ENCODE measurements at places on chromosomes 4 and X.

- DNase-seq, result no peak
These were observed 265.1 kb upstream of the FAM241A start for GRCh38 chr4:111880116-111880515.

- no peak for DNase-seq
These were observed 342.4 kb downstream of the BCOR start for GRCh38 chrX:39755143-39756032.

DNA sequence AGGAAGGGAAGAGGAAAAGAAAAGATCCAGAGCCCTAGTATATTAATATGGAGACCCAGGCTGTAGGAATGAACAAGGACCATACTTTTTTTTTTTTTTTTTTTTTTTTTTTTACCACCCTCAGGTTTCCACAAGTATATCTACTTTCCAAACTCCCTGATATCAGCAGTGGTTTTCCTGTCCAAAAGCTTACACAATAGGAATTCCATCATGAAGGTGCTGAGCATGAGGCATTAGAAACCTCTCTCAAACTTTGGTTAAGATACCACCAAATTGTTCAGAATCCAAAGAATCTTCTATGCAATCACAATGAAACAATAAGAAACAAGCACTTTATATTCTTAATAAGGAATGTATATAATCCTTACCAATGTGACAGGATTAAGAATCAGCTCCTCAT lies 26.5 kb downstream of the RPS6KA3 start:
- no peak for DNase-seq

- no peak for DNase-seq
These were observed 15.2 kb downstream of the CTBP1 start for GRCh38 chr4:1233641-1234308.

GRCh38 chr4:103008875-103009729 lies 10.4 kb downstream of the SLC9B1 start:
- DNase-seq, result no peak

DNA sequence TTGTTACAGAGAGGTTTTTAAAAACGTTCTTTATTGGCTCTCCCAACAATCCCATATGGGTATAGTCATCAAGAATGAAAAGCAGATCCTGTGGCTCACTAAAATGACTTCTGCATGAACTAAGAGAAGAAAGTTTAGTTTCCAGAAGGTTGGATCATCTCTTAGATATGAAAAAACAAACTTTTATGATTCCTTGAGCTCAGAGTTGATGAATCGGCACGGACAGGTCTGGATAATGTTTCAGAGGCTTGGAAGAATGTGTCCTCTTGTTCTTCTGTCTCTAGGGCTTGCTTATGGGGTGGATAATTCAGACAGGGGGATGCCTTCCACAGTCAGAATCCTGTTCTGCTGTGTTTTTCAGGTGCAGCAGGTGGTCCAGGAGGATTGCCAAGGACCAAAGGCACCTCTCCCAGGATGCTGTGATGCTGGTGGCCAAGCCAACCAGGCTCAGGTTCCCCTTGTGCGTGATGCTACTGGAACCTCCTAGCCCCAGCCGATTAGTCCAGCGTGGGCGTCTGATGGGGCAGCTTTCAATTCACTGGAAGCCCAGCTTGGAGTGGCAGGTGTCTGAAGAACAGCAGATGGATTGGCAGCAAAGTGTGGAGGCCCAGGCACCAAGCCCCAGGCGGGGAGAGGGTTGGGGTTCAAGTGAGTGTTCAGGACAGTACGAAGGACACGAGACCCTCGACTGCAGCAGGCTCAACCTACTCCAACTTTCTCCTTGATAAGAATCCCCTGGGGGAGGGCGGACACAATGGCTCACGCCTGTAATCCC lies 30.3 kb downstream of the CCKAR start:
- no peak for DNase-seq

DNA sequence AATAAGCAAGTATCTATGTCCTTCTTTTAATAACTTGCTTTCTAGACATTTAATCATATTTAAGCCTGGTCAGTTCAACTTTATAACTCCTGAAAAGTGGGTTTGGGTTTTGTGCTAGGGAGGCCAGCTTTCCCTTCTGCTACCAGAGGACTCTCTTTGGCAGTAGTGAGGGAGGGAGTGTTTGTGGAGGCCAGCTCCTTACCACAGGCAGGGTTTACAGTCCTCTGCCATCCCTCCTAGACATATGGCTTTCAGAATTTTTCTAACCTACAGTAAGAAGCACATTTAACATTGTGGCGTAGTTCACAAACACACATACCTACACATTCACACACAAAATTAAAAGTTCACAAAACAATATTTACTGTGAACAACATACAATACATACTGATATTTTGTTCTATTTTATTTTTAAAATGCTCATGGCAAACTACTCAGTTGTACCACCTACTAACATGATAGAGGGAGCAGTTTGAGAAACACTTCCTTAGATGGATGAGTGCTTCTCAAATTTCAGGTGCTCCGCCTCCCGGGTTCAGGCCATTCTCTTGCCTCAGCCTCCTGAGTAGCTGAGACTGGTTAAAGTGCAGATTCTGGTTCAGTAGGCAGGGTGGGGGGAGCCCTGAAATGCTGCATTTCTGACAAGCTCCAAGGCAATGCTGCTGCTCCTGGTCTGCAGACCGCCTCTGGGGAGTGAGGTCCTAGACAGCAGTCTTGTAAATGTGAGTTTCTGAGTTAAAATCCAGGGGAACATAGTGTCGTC lies 86.7 kb downstream of the PTTG2 start:
- no peak for DNase-seq

GRCh38 chr4:156884183-156884582 lies 87.4 kb downstream of the PDGFC start:
- no peak for DNase-seq

- DNase-seq, result no peak
These were observed 105.2 kb downstream of the GASK1B start for GRCh38 chr4:158067646-158068045.

DNA sequence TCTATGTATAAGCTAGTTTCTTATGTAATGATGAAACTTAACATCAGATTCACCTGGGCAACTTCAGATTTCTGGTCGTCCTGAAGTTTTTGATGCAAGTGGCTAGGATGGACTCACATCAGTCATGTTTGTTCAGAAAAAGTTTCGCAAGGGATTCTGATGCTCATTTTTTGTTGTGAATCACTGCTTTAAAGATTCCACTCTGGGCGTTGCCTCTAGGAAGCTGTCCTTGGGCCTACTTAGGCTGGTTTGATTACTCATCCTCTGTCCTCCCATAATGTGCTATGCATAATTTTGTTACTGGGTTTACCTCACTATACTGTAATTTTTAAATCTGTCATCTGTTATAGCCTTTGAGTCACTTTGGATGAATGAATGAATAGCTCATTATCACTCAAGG lies 30.8 kb downstream of the HERC3 start:
- DNase-seq, result no peak

GRCh38 chr4:40576651-40577480 lies 52.8 kb downstream of the RBM47 start:
- no peak for DNase-seq

DNA sequence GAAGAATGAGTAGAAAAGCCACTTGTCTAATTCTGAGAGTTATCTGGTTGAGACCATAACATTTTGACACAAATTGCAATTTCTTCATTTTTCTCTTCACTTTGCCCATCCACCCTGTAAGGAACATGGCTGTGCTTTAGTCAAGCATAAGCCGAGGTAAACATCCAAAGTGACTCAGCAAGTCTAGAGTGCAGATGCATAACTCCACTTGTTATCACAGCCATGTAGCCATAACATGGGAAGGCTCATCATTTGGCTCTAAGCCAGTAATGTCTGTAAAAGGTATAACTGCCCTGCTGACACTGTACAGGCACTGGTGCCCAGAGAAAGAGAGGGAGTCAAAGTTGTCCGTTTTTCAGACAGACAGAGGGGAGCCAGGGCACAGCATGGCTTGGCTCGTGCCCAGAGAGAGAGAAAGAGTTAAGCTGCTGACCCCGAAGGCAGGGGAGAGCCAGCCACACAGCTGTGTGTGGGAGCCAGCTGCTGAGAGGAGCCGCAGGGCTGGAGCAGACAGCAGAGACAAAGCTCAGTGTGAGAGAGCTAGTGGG lies 76.9 kb upstream of the EXOC1L start:
- no peak for DNase-seq

DNA sequence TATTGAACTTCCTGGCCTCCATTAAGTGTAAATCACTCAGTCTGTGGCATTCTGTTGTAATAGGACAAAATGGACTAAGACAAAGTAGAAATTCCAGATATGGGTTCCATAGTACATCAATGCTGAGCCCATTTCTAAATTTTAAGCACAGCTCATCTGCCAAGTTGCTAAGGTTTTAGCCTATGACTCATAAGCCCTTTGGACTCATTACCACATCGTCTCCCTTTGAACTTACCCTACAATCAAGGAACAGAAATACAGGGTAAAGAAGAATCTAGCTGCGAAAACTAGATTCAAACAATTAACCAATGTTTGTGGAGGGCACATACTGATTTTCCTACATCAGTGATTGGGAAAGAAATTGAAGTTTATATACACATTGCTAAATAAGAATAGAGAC lies 31.8 kb downstream of the NAA11 start:
- no peak for DNase-seq

DNA sequence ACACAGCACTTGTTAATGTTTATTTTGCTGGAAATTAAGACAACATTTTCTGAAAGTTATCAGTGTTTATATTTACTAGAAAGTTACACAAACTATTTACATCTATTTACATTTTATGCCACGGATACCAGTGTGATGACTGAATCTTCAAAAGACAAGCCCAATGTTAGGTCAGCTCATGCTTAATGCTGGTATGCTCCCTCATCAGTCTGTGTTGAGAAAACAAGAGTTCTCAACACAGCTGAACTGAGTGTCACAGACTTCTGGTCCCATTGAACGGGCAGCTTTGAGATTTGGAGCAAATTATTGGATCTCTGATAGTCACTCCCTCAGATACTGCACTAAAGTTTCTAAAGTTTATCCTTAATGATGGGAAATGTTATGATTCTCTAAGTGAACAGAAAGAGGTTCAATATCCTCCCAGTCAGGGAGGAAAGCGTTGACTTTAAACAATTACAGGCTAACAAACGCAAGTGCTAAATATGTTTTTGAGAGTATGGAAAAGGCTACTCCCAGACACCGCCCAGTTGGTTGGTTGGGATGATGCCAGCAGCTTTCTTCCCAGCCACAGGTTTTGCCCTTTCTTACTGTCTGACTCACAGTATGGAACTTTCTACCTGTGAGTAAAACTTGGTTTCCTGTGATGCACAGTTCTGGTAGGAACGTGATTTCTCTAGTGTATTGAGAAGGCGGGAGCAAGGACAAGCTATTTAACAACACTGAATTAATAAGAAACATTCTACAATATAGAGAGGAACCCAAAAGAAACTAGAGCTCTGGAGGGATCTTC lies 1293.6 kb upstream of the TENM3 start:
- no peak for DNase-seq

DNA sequence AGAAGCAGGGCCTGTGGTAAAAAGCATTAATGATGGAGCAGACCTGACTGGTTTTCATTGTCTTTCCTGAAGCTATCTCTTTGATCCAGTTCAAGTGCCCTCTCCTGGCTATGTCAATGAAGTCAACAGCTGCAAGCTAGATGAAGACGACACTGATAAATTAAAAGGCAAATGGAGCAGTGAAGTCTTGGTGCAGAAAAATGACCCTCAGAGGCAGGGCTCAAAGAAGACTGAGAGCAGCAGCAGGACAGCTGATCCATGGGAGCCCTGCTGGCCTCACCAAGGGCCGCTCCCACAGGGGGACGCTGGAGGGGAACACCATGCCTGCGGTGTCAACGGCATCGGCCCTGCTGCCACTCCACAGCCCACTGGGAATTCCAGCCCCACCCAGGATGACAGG lies 96.2 kb downstream of the RELL1 start:
- DNase-seq, result no peak

GRCh38 chr4:104365618-104366017 lies 129.1 kb downstream of the CXXC4 start:
- no peak for DNase-seq
